ENCODE measurements at places on chromosomes 13 and 19.

DNA sequence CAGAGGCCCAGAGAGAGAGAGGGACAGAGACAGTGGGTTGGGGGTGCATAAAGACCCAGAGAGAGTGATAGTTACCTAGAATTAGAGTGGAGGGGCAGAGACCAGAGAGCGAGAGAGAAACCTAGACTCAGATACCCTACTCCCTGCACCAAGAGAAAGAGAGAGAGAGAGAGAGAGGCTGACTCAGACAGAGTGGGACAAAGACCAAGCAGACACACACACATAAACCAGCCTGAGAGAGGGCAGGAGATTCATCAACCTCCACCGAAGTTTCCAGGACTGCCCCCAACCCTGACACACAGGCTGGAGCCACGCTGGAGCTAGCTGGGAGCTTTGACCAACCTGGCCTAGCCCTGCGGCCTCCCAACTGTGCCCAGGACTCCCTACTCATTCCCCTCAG is 12.9 kb downstream of the SYT3 start:
- DNase-seq = no peak

DNA sequence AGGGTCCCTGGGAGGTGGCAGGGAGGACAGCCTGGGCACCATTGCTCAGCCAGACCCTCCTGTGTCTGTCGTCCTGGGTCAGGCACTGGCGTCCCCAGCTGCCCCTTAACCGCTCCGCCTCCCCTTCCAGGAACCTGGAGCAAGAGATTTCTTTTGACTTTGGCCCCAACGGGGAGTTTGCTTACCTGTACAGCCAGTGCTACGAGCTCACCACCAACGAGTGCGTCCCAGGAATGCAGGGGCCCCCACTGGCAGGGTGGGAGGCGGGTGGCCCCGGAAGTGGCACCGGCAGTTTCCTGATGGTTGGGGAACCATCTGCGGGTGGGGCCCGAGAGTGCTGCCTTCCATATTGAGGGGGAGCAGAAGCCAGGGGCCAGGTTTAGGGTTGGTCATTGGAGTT is 13.0 kb downstream of the PRKCSH start:
- DNase-seq = no peak

DNA sequence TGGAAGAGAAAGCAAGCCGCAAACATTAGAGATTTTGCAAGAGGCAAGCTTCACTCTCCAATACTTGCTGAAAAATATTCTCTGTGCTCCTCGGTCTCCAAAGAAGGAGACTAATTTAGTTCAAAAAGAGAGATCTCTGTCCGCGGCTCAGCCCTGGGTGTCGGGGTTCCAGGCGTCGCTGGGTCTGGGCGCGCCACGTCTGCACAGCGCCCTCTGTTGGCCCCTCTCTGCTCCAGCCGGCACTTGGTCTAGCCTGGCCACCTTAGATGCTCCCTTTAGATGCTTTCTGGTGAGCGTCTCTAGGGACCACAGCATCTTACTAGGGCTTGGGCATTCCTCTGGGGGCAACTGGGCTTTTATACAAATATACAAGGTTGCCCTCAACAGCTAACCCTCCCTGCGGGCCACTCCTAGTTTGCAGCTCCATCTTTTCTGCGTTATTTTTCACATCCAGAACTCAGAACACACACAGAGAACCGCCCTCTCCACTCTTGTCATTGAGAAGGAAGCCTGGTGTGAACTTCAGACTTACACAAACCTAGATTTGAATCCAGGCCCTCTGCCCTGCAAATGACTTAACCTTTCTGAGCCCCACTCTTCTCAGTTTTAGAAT is 78.3 kb downstream of the CYSLTR2 start:
- no peak for DNase-seq

DNA sequence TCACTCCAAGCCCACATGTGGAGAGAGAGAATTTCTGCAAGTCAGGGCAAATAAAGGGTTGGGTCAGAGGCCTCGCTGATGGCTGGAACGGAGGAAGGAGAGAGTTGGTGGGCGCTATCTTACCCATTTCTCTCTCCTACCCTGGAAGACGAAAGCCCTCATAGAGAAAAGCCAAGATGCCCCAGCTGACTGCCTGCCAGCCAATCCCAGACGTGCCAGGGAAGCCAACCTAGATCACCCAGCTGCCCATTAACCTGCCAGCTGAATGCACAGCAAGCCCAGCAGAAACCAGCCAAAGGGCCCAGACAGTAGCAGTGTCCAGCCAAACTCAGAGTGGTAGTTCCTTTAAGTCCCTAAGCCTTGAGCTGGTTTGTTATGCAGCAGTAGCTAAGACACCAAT is 167.0 kb upstream of the ZNF507 start:
- DNase-seq = no peak

DNA sequence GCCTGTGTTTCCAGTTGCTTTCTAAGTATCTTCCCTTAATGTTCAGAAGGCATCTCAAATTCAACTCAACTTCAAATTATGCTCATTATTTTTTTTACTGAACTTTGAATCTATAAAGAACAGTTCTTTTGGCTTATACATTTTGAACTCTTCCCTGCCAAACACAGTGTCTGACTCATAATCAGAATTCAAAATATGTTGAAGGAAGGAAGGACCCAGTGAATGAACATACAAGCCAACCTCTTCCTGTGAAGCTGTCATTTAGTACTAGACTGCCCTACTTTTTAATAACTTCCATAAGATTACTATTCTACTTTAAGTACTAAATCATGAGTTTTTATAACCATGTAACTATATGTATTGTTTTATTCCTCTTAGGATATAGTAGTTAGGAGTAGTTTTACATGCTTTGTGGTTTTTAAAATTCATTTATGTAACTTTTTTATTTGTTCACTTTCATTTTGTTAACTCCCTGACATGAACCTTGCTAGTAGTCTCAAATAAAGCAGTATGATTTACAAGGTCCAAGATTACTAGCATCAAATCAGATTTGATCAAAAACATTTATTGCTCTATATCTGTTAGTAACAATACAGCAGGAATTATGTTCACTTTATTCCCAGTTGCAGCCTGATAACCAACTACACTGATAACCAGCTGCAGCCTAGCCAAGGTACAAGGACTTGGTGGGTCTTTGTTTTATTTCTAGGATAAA is 6.4 kb downstream of the NUDT15 start:
- no peak for DNase-seq

DNA sequence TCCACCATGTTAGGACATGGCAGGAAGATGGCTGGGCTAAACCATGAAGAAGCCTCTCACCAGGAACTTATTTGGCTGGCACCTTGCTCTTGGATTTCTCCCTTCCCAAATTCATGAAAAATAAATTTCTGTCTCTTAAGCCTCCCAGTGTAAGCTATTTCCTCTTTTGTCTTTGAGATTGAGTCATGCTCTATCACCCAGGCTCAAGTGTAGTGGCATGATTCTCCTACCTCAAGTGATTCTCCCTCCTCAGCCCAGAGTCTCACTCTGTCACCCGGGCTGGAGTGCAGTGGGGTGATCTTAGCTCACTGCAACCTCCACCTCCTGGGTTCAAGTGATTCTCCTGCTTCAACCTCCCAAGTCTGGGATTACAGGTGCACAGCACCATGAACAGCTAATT is 12.6 kb downstream of the ZNF888 start:
- no peak for DNase-seq

- DNase-seq = no peak
These were observed 1.1 kb upstream of the FAM187B start for GRCh38 chr19:35229601-35230000.

DNA sequence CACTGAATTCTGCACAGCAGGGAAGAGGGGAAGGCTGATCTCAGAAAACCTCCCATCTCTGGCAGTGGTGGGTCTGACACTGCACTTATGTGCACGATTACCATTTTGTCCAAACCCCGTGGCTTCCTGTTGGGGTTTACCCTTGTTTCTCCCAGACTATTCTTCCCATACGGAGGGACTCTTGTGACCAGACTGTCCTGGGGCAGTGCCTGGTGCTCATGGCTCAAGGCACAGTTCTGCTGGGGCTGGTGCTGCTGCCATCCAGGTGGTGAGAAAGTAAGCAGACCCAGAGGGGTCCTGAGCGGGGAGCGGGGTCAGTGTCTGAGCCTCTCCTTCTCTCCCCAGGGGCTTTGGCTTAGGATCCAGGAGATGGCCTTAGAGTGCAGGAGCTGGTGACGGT is 5.1 kb upstream of the SIGLEC9 start:
- DNase-seq = no peak
